ENCODE measurements at places on chromosomes 4 and X. TPM values are rescaled to one million over a fixed set of nuclear protein-coding genes. Genes with fewer than 3 reads are reported as not detected.

DNA sequence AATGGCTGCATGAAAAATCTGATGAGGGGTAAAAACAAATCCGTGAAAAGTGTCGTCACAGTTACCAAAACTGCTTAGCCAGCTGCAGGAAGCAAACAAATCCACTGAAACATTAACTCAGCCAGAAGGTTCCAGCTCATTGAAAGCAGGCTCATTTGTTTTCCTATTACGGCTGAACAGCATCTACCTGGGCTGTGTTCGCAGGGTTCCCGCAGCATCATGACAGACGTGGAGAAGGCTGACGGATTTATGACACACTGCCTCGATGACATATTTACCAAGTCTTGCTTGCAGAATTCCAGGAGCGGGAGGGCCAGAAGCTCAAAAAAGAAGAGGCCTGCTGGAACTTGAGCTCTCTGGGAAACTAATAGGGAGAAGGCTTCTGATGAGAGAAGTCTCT, 781.1 kb downstream of the RAB28 start:
- DNase-seq: no peak

TCEAL6 gene
- not detected for total RNA-seq

PAK3 gene
- total RNA-seq: 1.8 TPM

- DNase-seq: peak; percentile 2
Observed at GRCh38 chrX:56798339-56798711, 69.3 kb downstream of the NBDY start.

DAPP1 gene
- total RNA-seq: not detected

DNA sequence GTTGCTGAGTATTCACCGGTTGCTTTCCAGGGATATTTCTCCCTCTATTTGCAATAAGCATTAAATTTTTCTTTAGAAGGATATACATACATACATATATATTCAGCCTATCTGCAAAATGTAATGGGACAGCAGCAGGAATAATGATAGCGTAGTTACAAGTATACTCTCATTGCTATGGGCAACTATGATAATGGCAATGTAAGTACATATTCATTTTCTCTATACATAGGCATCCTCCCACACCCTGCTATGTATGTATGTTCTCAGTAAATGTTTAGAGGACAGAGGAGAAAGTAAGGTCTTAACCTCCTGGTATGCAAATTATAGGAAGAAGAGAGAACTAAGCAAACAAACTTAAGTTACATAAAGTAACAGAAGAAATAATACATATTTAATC, 19.7 kb upstream of the MAB21L2 start:
- DNase-seq: no peak

Data from H7 (cell line).